NCI-H1105 treated with DMSO at 0.1 percent for 48 hours (cell line): ENCODE measurements at places on chromosomes 6 and 20.

GRCh38 chr20:43726811-43727338 is at the start of gene GTSF1L:
TSS of gene GTSF1L (minus strand) at chr20:43727002. CDS start at chr20:43726694, 308 bp downstream.
- DNase-seq = no peak

DNA sequence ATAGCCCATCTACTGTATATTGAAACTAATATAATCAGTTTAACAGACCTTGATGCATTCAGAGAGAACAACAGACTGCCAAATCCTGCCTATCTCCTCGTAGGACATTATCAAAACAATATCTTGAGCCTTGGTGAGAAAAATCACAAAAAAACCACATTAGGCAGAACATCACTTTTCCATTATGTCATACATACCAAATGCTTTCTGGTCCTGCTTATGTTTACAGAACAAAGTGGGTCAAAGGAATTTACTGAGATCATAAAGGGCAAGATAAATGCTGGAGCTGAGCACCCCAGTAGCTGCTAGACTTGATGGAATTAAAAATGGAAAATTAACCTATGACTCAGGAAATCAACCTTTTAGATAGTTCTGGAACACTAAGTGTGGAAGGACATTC is 195.3 kb upstream of the KCNK16 start:
- no peak for DNase-seq

DNA sequence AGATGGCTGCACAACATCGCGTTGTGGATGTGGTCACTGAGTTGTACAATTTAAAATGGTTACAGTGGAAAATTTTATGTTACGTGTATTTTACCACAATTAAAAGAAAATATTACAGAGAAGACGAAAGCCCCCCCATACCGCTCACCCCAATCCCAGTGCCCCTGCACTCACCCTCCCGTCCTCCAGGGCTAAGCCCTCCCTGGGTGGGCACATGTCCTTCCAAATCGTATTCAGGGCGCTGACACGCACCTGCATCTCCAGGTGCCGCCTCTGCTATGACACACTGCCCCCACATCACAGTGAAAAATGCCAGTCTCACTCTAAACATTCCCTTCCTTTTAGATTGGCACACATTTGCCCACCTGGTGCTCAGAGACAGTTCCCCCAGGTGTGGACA is 49.4 kb downstream of the PSMG4 start:
- peak; percentile 7 for DNase-seq

GRCh38 chr6:7579851-7580250 is 10.1 kb upstream of the SNRNP48 start:
- no peak for DNase-seq

DNA sequence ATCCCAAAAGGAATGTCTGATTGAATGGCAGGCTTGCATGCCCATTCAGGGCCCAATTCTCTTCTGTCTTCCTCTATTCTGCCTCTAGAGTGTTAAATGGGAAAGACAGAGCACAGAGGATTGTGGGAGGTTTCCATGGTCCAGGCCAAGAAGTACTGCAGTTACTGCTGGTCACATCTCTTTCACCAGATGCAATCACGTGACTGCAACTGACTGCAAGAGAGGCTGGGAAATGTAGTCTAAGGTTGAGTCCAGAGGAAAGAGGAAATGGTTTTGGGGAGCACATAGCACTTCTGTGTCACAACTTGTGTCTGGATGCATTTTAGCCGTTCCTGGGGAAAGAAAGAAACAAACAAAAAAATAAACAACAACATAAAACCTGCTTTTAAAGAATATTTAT is 336.4 kb upstream of the BTBD3 start:
- DNase-seq = no peak

- no peak for DNase-seq
Observed at GRCh38 chr6:16933532-16933931, 168.3 kb upstream of the STMND1 start.

DNA sequence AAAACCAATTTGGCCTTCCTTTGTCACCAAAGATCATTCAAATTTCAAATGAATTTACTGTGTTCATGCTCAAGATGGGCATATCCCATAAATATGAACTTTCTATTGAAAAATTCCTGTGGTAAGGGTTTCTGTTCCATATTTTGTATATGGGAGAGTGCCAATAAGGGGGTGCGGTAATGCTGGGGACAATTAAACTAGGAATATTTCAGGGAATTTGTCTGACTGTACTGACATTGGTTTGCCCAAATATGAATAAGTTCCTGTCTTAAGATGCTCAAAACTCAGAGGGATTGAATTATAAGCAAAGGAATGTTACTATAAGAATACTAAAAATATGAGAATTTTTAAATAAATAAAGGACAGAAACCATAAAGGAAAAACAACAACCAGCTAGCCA is 553.0 kb upstream of the MARCKS start:
- no peak for DNase-seq

- no peak for DNase-seq
Observed at GRCh38 chr6:35177596-35177995, 36.2 kb upstream of the SCUBE3 start.

- peak; percentile 57 for DNase-seq
Observed at GRCh38 chr6:47478233-47479139, 897 bp downstream of the CD2AP start.

GRCh38 chr6:123655521-123656306 is 19.0 kb upstream of the TRDN start:
- no peak for DNase-seq

DNA sequence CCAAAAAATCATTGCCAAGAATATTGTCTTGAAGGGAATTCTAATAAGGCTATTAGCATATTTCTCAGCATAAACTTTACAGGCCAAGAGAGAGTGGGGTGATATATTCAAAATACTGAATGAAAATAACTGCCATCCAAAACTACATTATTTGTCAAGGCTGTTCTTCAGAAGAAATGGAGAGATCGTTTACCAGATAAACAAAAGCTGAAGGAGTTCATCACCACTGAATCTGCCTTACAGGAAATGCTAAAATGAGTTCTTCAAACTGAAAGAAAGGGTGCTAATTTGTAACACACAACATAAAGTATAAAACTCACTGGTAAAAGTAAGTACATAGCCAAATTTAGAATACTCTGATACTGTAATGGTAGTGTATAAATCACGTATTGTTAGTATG is 517.0 kb downstream of the TENT5A start:
- no peak for DNase-seq

GRCh38 chr6:44216677-44217331 is at the start of gene MYMX:
TSS of gene MYMX (plus strand) at chr6:44216926. CDS start at chr6:44217472, 546 bp downstream.
- no peak for DNase-seq

DNA sequence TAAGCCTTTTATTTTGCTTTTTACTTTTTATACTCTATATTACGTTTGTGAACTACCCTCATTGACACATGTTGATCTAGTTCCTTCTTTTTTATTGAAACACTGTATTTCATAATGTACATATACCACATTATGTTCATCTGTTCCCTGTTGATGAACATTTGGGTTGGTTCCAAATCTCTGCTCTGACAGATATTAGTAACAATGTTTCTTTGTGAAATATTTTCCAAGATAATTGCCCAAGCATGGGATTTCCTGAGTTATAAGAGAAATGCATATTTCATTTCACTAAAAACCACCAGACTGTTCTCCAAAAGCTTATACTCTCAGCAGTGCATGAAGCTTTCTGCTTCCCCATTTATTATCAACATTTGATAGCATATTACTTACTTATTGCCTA is 44.2 kb upstream of the TNFRSF21 start:
- no peak for DNase-seq

- DNase-seq = peak; percentile 78
Observed at GRCh38 chr6:83057705-83058321, 7.8 kb downstream of the UBE3D start.

DNA sequence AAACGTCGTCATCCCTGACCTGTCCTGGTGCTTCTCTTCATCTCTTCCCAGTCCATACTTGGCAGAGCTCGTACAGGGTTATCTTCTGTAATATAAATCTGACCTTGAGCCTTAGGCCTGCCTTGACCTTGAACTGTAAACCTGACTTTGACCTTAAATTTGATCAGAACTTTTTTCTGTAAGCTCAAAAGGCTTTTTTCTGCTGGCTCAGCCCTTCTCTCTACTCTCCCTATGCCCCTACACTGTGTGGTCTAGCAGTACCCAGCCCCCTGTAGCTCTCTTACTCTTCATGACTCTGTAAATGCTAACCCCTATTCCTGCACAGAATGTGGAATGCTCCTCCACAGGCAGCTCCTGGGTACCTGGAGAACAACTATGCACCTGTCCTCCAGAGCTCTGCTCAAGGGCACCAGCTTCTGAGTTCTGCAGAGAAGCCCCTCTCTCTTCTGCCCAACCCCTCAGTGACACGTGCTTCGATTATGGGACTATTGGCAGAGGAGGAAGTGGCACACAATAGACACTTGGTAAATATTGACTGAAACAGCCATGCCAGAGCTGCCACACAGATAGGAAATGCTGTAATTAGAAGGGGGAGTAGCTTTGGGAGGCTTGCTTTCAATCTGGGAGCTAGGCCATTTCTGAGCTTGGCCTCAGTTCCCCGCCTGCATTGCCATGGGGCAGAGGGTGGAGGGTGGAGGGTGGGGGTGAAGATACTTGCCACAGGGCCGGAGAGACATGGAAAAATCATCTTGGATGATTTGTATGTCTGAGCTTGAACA is 15.4 kb downstream of the SNPH start:
- peak; percentile 43 for DNase-seq

GRCh38 chr6:21593927-21594415 is 420 bp downstream of the SOX4 start:
- DNase-seq = no peak

DNA sequence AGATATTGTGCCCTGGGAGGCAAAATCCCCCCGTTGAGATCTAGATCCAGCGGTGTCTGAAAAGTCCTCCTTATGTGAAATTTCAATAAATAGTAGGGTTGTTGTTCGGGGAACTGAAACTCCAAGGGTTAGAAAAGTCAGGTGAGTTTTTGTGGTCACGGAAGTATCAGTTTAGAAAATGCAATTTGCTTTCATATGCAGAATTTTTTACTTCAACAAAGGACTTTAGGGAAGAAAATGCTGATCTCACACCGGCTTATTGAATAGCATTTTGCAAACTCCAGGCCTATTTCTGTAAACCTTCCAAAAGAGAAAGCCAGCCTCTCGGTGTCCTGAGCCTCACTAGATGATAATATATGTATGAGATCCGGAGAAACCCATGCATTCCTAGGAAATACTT is 254.7 kb downstream of the TSHZ2 start:
- no peak for DNase-seq

- DNase-seq = no peak
Observed at GRCh38 chr6:89581689-89582088, 56.9 kb downstream of the LYRM2 start.

DNA sequence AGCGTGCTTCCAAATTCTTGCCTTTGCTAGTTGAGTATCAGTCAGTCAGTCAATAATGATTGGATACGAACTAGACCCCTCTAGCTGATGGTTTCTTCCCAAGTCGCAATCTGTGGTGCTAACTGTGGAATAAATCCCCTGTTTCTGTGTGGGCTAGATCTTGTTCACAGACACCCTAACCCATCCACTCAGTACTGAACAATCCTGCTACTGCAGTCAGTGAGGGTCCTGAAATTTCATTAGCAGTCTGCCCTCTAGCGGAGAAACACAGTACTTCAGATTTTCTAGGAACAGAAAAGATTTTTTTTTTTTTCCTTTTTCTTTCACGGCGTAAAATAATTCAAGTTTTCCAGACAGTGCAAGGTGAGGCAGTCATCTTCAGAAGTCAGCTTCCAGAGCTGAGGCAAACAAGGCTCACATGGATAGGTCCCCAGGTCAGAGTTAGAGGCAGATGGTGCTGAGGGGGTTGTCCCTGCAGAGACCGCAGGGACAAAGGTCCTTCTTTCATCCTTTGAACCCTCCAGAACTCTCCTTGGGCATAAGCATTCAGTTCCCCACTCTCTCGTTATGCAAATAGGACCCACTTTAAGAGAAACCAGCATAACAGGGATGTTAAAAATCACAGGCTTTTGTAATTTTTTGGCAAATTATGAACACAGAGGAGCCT is 119.6 kb downstream of the SCML4 start:
- DNase-seq = peak; percentile 33

- DNase-seq = no peak
Observed at GRCh38 chr6:62998022-62998421, 213.2 kb upstream of the FKBP1C start.

- peak; percentile 48 for DNase-seq
Observed at GRCh38 chr20:34522969-34523871, 7.0 kb downstream of the DYNLRB1 start.

- no peak for DNase-seq
Observed at GRCh38 chr6:116352515-116353471, 18.0 kb upstream of the DSE start.

- DNase-seq = no peak
Observed at GRCh38 chr6:138526822-138527235, 27.5 kb upstream of the NHSL1 start.

- no peak for DNase-seq
Observed at GRCh38 chr6:144349690-144350527, 64.8 kb downstream of the UTRN start.

DNA sequence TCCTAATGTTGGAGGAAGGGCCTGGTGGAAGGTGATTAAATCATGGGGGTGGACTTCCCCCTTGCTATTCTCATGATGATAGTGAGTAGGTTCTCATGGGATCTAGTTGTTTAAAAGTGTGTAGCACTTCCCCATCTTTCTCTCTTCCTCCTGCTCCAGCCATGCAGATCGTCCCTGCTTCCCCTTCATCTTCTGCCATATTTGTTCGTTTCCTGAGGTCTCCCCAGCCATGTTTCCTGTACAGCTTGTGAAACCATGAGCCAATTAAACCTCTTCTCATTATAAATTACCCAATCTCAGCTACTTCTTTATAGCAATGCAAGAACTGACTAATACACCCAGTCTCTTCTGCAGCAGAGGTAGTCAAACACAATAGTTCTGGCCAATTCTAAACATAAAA is 5.4 kb downstream of the EPM2A start:
- no peak for DNase-seq

DNA sequence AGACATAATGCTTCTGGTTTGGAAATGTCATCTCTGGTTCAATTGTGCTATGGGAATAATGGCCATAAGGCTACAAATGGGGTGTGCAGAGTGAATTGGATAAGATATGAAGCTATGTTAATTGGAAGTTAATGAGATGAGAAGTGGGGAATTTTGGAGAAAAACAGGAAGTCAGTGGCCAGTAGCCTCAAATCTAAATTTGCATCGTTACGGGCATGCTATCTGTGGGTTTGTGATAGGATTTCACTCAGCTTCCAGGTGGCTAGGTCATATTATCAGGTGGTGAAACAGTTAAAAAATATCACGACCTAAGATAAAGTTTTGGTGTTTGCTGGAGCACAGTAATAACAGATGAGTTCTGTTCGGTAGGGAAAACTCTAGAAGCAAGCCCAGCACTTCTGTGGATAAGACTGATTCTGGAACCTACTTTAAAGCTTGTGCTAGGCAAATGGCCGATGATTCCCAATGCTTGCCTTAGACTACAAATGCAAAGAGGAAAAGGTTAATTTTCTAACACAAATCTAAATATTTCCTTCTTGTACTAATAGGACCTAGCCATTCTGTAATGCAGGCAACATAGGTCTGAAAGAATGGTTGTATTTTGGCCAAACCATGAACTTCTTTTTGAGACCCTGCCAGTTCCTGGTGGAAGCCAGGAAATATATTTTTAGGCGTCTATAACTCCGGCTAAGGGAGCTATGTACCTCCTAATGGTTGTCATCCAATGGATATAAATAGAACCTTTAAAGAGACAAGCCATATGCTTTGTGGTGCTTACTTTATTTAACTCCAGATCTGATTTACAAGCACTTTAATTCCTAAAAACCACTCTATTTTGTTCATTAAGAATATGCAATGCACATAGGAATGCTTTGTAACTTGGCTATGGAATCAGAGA is 111.0 kb downstream of the PLCB1 start:
- DNase-seq = no peak
